ENCODE measurements at places on chromosomes 3 and 15.
A peak's percentile ranks its signal among the peaks of the same experiment; 100 is the strongest.

GRCh38 chr3:179323197-179324110 lies 623 bp downstream of the ZNF639 start:
- peak; percentile 63 for DNase-seq

DNA sequence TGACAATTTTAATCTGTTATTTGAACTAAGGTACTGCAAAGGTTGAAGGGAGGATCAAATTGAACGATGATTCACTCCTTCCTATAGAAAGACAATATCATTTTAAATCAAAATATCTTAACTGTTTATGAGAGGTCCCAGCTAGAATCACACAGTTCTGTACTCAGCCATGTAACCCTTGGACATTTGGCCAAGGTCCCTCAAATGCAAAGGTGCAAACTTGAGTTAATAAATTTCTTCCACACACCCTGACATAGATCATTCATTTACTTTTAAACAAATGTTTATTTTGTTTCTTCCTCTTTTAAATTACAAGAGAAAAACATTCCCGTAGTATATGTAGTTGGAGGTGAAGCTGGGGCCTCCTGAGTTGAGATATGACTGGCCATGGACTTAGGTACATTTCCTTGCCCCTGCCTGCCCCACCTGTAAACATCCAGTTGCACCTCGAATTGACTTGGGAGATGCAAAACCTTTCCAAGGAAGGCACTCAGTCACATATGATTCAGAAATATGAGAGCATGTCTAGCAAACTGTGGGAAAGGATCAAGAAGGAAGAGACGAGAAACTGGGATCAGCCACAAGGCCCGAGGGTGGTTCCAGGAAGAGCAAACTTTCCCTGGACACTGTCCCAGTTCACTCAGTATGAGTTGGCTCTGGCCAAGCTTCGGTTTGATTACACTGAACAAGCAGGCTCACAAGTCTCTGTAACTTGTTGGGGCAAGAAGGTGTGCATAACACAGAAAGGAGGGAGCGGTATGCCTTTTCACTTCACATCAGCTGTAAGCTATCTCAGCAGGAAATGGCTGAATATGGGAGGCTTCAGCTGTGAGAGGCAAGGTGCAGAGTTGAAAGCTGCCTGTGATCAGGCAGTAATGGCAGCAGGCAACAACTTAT lies 6.7 kb downstream of the TNFSF10 start:
- peak; percentile 78 for DNase-seq

GRCh38 chr3:124034016-124034843 lies 42.3 kb upstream of the ROPN1 start:
- DNase-seq: peak; percentile 30

- DNase-seq: peak; percentile 21
Measured at GRCh38 chr3:102532901-102533300, 98.1 kb downstream of the ZPLD1 start.

GRCh38 chr3:151331696-151332095 lies 2.3 kb upstream of the P2RY13 start:
- DNase-seq: no peak

DNA sequence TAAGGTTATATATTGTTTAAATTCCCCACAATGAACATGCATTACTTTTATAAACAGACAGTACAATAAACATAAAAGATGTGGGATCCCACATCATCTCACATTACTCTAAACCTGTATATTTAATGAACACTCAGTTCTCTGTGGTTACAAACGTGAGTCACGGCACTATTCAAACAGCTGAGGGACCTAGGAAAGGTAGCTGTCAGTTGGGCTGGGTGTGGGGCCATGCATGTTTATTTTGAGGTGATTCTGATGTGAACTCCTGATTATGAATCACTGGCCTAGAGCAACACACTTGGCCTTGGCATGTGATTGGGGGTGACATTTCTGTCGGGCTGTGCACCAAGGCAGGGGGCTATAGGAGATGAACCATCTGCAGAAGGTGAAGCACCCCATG lies 147.6 kb upstream of the HACD2 start:
- peak; percentile 3 for DNase-seq

GRCh38 chr3:186589121-186589520 lies 18.6 kb downstream of the DNAJB11 start:
- DNase-seq: no peak

DNA sequence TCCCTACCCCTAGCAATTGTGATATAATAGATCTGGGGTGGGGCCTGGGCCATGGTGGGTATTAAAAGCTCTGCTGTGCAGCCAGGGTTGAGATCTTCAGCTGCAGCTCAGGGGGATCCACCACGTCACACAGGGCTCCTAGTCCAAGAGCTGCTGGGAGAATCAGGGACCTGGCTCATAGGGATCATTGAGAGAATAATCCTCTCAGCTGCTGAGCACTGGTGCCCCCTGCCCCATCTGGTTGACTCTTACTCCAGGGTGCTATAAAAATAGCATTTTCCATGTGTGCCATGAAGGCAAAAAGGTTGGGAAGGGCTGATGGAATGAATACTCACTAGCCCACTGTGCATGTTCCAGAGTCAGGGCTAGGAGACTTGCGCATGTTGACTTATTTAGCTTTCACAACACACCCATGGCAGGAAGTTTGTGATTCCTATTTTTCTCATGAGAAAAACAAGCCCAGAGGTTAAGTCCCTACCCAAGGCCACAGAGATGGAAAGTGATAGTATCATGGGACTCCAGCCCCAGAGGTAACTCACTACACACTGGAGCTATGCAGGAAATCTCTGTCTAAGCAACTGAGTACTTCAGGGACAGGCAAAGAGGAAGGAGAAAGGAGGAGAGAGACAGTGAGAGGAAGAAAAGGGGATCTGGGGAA lies 94.6 kb upstream of the HERC1 start:
- DNase-seq: no peak

DNA sequence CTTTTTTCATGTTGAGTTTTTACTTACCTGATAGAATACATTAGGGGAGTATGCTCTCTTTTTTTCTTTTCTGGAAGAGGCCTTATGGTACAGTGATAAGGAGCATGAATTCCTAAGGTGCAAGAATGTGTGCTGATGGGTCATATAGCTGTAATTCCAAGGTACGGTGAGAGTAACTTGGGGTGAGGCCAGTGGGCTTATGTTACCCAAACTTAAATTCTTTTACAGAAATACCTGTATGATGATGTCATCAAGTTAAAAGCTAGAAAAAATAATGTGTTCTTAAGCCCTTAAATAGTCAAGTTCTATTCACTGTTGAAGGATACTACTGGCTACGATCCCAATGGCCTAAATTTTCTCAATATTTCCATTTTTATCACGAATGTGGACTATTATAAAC lies 111.2 kb downstream of the GMPS start:
- DNase-seq: no peak

- no peak for DNase-seq
Measured at GRCh38 chr3:51970606-51971300, 3.1 kb downstream of the ABHD14B start.
